Skeletal muscle cell (primary cell): ENCODE measurements at places on chromosomes 12 and 14.

GRCh38 chr12:39628836-39629235 lies 9.2 kb upstream of the ABCD2 start:
- no peak for DNase-seq

- DNase-seq: no peak
These were observed 3.6 kb upstream of the ARID2 start for GRCh38 chr12:45725631-45726602.

GRCh38 chr12:41242603-41243002 lies 54.5 kb downstream of the PDZRN4 start:
- no peak for DNase-seq

- no peak for DNase-seq
These were observed 28.4 kb upstream of the MON2 start for GRCh38 chr12:62438098-62438692.

- DNase-seq: no peak
These were observed 4.2 kb upstream of the KRT5 start for GRCh38 chr12:52524241-52524897.

GRCh38 chr14:53027562-53027961 lies 76.7 kb upstream of the FERMT2 start:
- DNase-seq: no peak

GRCh38 chr14:32468955-32469354 lies 139.9 kb downstream of the AKAP6 start:
- peak; percentile 75 for DNase-seq
